ENCODE measurements at places on chromosomes 7 and 10.

GRCh38 chr10:127576051-127576450, 26.9 kb downstream of the NPS start:
- DNase-seq = no peak
- H3K27ac ChIP-seq = no peak overlapping the region
- H3K4me3 ChIP-seq = no peak overlapping the region
- H3K36me3 ChIP-seq = no peaks in the 10 kb centered on the region
- no peaks in the 10 kb centered on the region for H3K27me3 ChIP-seq
- no peaks in the 10 kb centered on the region for H3K4me1 ChIP-seq

GRCh38 chr10:37671802-37672201, 185.6 kb downstream of the ZNF248 start:
- no peaks in the 10 kb centered on the region for H3K4me1 ChIP-seq
- no peak for DNase-seq
- H3K4me3 ChIP-seq = no peak overlapping the region
- H3K27me3 ChIP-seq = no peaks in the 10 kb centered on the region

GRCh38 chr10:87740254-87740655, 77.8 kb downstream of the ATAD1 start:
- H3K36me3 ChIP-seq = no peaks in the 10 kb centered on the region
- no peaks in the 10 kb centered on the region for H3K4me1 ChIP-seq
- no peak overlapping the region for H3K27ac ChIP-seq
- peaks cover 14% of the 10 kb centered on the region for H3K27me3 ChIP-seq
- no peak overlapping the region for H3K4me3 ChIP-seq

DNA sequence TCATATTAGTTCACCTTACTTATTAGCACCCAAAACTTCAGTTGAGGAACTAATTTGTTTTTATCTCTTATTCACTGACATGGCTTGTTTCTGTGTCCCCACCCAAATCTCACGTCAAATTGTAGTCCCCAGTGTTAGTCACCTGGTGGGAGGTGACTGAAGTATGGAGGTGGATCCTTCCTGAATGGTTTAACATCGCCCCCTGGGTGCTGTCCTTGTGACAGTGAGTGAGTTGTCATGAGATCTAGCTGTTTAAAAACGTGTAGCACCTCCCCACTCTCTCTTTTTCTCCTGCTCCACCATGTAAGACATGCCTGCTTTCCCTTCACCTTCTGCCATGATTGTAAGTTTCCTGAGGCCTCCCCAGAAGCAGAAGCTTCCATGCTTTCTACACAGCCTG, 75.0 kb upstream of the HECTD2 start:
- H3K36me3 ChIP-seq = no peaks in the 10 kb centered on the region
- no peak overlapping the region for H3K4me3 ChIP-seq
- no peak for DNase-seq
- no peaks in the 10 kb centered on the region for H3K4me1 ChIP-seq
- peaks cover 5% of the 10 kb centered on the region for H3K27me3 ChIP-seq
- H3K27ac ChIP-seq = no peak overlapping the region

GRCh38 chr7:119465798-119466305, 807.1 kb upstream of the KCND2 start:
- H3K4me1 ChIP-seq = no peaks in the 10 kb centered on the region
- DNase-seq = no peak

- H3K36me3 ChIP-seq = no peaks in the 10 kb centered on the region
- no peak overlapping the region for H3K4me3 ChIP-seq
- no peak for DNase-seq
Observed at GRCh38 chr7:34281260-34281659, 375.9 kb downstream of the BMPER start.

DNA sequence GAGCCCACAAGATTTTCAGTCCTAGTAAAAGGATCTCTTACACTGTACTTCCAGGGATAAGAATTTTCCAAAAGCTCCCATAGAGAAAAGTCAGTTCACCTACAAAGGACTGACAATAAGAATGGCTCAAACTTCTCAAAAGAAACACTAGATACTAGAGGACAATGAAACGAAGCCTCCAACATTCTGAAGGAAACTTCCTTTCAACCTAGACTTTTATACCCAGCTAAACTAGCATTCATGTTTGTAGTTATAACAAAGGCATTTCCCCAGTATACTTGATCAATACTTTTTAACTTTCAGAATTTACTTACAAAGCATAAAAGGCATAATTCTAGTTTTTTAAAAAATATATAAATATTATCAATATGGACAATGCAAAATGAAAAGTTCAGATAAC, 41.0 kb upstream of the DNAAF5 start:
- no peak overlapping the region for H3K27ac ChIP-seq
- no peak overlapping the region for H3K4me3 ChIP-seq
- H3K27me3 ChIP-seq = no peaks in the 10 kb centered on the region
- DNase-seq = no peak
- no peaks in the 10 kb centered on the region for H3K4me1 ChIP-seq

DNA sequence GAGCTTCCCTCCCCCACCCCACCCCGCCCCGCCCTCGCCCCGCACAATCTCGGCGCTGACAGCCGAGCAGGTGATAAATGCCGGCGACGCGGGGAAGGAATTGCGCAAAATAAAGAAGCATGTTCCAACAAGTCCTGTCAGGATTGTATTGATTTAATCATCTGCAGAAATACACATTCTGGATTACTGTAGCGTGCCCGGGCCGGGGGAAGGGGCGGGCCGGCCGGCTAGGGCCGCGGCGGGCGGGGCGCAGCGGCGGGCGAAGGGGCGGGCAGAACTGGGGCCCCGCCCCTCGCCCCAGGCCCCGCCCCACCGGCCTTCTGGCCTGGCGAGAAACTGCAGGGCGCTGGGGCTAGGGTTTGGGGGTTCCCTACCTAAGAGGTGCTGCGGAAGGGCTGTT, 88.9 kb upstream of the PAX2 start:
- H3K4me3 ChIP-seq = no peak overlapping the region
- H3K27ac ChIP-seq = no peak overlapping the region
- DNase-seq = no peak
- H3K36me3 ChIP-seq = peaks cover 2% of the 10 kb centered on the region

DNA sequence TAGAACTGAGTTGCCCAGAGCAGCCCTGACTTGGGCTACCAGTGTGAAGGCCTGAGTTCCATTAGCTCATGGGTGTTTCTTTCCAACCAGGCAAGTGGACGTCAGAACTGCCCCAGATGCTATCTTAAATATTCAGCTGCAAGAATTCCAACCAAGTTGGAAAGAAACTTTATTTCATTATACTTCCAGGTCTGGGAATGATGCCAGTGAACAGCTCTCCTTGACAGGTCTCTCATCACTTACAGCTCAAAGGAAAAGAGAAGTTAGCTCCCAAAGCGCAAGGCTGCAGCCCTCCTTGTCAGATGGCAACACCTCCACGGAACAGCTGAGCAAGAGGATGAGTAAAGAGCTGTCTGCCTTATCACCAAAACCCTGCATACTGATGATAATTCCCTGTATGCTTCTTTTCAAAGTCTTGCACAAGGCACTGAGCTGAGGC, 255.5 kb upstream of the AOAH start:
- peaks cover 8% of the 10 kb centered on the region for H3K4me1 ChIP-seq
- H3K36me3 ChIP-seq = peaks cover 13% of the 10 kb centered on the region
- DNase-seq = no peak
- H3K27me3 ChIP-seq = no peaks in the 10 kb centered on the region
- H3K4me3 ChIP-seq = no peak overlapping the region

DNA sequence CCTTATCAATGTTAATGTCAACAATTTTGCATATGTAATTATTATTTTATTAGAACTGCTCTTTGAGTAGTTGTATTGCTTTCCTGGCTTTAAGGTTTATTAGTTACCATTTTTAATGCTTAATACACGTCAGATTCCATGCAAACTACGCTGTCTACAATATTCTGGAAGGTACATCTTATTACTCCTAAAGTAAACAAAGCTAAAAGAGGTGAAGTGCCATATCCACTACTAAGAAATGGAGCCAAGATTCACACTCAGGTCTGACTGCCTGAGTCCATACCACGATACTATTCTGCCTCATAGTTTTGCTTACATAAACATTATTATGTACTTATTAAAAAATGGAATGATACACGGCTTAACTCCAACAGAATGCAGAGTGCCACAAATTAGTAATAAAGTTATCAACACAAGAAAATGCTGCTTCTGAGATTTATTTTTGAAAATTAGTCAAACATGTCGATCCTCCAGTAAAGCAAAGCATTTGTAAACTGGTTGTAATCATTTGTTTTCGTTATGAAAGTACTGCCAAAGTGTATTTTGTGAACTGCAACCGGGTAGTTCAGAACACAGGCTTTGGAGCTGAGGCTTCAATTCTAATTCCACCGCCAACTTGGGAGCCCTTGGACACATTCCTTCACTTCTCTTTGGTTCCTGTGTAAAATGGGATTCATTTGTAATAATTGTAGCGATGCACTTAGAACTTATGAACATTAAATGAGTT, 1.1 kb upstream of the DMTF1 start:
- peaks cover 17% of the 10 kb centered on the region for H3K36me3 ChIP-seq
- H3K27ac ChIP-seq = peak overlapping the region; percentile 99
- peak overlapping the region; percentile 95 for H3K4me3 ChIP-seq
- no peaks in the 10 kb centered on the region for H3K27me3 ChIP-seq
- H3K4me1 ChIP-seq = peaks cover 36% of the 10 kb centered on the region

- H3K4me1 ChIP-seq = no peaks in the 10 kb centered on the region
- H3K27ac ChIP-seq = no peak overlapping the region
- no peaks in the 10 kb centered on the region for H3K36me3 ChIP-seq
- H3K27me3 ChIP-seq = peaks cover 6% of the 10 kb centered on the region
Observed at GRCh38 chr10:112262546-112262945, 20.7 kb upstream of the TECTB start.

GRCh38 chr10:79186486-79187120, 117.8 kb downstream of the ZMIZ1 start:
- peaks cover 3% of the 10 kb centered on the region for H3K27me3 ChIP-seq
- DNase-seq = no peak
- no peaks in the 10 kb centered on the region for H3K36me3 ChIP-seq
- H3K4me1 ChIP-seq = no peaks in the 10 kb centered on the region

DNA sequence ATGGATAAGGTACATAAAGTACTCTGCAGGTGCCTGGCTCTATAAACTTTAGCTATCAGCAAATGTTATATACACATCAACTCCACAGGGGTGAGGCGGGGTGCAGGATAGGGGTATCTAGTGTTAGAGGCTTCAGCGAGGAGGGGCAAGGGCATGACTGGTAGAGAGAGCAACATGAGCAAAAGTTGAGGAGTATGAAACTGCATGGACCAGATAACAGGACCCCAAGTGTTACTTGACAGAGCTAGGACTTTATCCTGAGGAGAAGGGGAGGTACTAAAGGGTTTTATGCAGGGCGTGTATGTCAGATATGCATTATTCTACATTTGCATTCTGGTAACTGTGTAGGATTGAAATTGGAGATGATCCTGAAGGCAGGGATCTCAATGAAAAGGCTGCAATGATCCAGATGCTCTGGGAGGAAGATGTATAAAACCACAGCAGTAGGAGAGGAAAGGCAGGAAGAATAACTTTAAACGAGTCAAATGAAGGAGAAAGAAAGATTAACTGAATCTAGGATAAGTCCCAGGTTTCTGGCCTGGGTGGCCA, 109.8 kb upstream of the FAM133B start:
- H3K4me3 ChIP-seq = no peak overlapping the region
- H3K27me3 ChIP-seq = no peaks in the 10 kb centered on the region
- peaks cover 34% of the 10 kb centered on the region for H3K4me1 ChIP-seq
- H3K27ac ChIP-seq = peak overlapping the region; percentile 74

DNA sequence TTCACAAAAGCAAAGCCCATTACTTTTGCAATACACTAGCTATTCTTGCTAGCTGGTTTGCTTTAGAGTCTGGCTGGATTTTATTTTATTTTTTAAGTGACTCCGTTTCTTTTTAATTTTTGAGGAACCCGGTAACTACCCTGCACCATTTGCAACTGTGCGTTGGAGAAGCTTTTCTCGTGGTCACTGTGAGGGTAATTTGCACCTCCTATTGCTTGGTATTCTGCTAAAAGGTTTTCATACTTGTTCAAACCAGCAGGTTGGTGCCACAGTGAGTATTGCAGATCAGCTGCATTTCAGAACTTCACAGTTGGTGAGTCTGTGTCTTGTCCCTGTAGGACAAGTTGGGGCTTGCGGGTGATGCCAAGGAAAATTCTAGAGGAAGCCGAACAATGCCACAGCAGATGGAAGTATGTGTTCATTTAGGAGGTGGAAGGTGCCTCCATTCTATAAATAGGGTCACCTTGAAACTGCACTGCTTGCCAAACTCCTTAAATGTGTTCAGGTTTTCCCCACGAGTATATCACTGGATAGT, 3.9 kb upstream of the NMT2 start:
- no peak overlapping the region for H3K4me3 ChIP-seq
- no peak overlapping the region for H3K27ac ChIP-seq
- H3K27me3 ChIP-seq = peaks cover 10% of the 10 kb centered on the region
- DNase-seq = no peak

GRCh38 chr7:131753620-131754222, 197.3 kb upstream of the PODXL start:
- H3K27me3 ChIP-seq = peaks cover 2% of the 10 kb centered on the region
- no peaks in the 10 kb centered on the region for H3K4me1 ChIP-seq
- H3K27ac ChIP-seq = no peak overlapping the region

GRCh38 chr7:24741679-24742505, 15.4 kb downstream of the GSDME start:
- no peak overlapping the region for H3K27ac ChIP-seq
- H3K4me1 ChIP-seq = no peaks in the 10 kb centered on the region
- H3K4me3 ChIP-seq = no peak overlapping the region

GRCh38 chr7:71851776-71852498, 560.2 kb downstream of the CALN1 start:
- no peak overlapping the region for H3K27ac ChIP-seq
- no peak overlapping the region for H3K4me3 ChIP-seq
- no peak for DNase-seq

DNA sequence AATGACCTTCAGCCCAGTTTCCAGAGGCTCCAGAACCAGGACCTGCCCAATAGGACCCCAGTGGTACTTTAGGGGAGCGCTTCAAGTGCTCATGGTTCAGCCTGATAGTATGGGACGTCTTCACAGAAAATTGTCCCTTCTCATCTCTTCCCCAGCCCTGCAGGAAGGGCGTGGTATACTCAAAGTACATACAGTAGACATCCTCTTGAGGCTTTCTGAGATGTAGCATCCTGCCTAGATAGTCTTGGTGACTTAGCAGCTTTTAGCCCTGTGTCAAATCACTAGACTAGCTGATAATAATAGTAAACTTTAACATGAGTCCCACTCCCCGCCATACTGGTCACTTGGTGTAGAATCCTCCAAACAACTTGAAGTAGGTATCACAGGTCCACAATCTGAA, 193.2 kb downstream of the CYP26A1 start:
- H3K27ac ChIP-seq = no peak overlapping the region
- peaks cover 9% of the 10 kb centered on the region for H3K4me1 ChIP-seq
- no peaks in the 10 kb centered on the region for H3K36me3 ChIP-seq

- H3K36me3 ChIP-seq = peaks cover 46% of the 10 kb centered on the region
- H3K4me3 ChIP-seq = peak overlapping the region; percentile 85
- H3K4me1 ChIP-seq = peaks cover 66% of the 10 kb centered on the region
- H3K27me3 ChIP-seq = no peaks in the 10 kb centered on the region
- H3K27ac ChIP-seq = peak overlapping the region; percentile 100
- DNase-seq = peak; percentile 53
Observed at GRCh38 chr7:155764438-155764793, 47.8 kb downstream of the SHH start.

GRCh38 chr7:104152468-104152867, 55.3 kb downstream of the ORC5 start:
- DNase-seq = no peak
- H3K4me3 ChIP-seq = no peak overlapping the region
- H3K27me3 ChIP-seq = no peaks in the 10 kb centered on the region
- no peaks in the 10 kb centered on the region for H3K4me1 ChIP-seq

Measured in activated T-helper 1 cell treated with anti-CD3 and anti-CD28 coated beads, Interleukin-12 subunit alpha, Interleukin-12 subunit beta, Interleukin-2, Interleukin-4 antibody, amounts not matched to agents 30 ng/mL and 10 ng/mL and 1 ng/mL, durations not matched to agents 14 hours and 24 hours and 36 hours (primary cell).